ENCODE measurements at places on chromosomes 7 and 10. TPM values are rescaled to one million over a fixed set of nuclear protein-coding genes. Genes with fewer than 3 reads are reported as not detected.

GPAM gene
- 7.4 TPM for total RNA-seq

NPY gene
- not detected for total RNA-seq

CNPY4 gene
- 10.9 TPM for total RNA-seq

PPP3CB gene
- total RNA-seq = 33.7 TPM

NUTM2A gene
- total RNA-seq = 1.3 TPM

MKX gene
- 0.11 TPM for total RNA-seq

ATOH7 gene
- 0.07 TPM for total RNA-seq

JAZF1 gene
- total RNA-seq = 3.9 TPM

GHRHR gene
- not detected for total RNA-seq

PLAC9 gene
- not detected for total RNA-seq

BICC1 gene
- total RNA-seq = 2.0 TPM

MYO1G gene
- total RNA-seq = 0.04 TPM

UNC5B gene
- 0.67 TPM for total RNA-seq

PRLHR gene
- not detected for total RNA-seq

DNAJC2 gene
- total RNA-seq = 32.2 TPM

CALHM3 gene
- not detected for total RNA-seq

GRK5 gene
- total RNA-seq = 14.8 TPM

TBC1D12 gene
- total RNA-seq = 5.1 TPM

FZD8 gene
- 7.0 TPM for total RNA-seq

GIMAP4 gene
- total RNA-seq = not detected

P4HA1 gene
- 33.3 TPM for total RNA-seq

VWA2 gene
- 0.60 TPM for total RNA-seq

TNS3 gene
- total RNA-seq = 6.6 TPM

PPP1R3A gene
- total RNA-seq = not detected

RELN gene
- total RNA-seq = not detected

LIPF gene
- total RNA-seq = not detected

PON1 gene
- total RNA-seq = not detected

RAB19 gene
- total RNA-seq = 0.21 TPM

CHAT gene
- total RNA-seq = not detected

CNPY1 gene
- total RNA-seq = not detected

FAM20C gene
- 18.2 TPM for total RNA-seq

OPN4 gene
- total RNA-seq = not detected

NODAL gene
- total RNA-seq = 0.14 TPM

SNX10 gene
- 7.4 TPM for total RNA-seq

TIMM23 gene
- 103 TPM for total RNA-seq

UTF1 gene
- not detected for total RNA-seq

SYCE1 gene
- not detected for total RNA-seq

AKR1D1 gene
- not detected for total RNA-seq

ADAM8 gene
- 137 TPM for total RNA-seq

COL17A1 gene
- total RNA-seq = 1,970 TPM

SEC61A2 gene
- total RNA-seq = 6.1 TPM

TAS2R41 gene
- not detected for total RNA-seq

POU6F2 gene
- not detected for total RNA-seq

FKBP9 gene
- 110 TPM for total RNA-seq

ALOX5 gene
- total RNA-seq = not detected

AMPH gene
- not detected for total RNA-seq

BLVRA gene
- 57.7 TPM for total RNA-seq

STRIP2 gene
- 16.9 TPM for total RNA-seq

GJD4 gene
- not detected for total RNA-seq

PLA2G12B gene
- total RNA-seq = not detected

ADAMTS14 gene
- total RNA-seq = 0.10 TPM

All from foreskin keratinocyte (primary cell).